NCI-H524 treated with DMSO at 0.1 percent for 48 hours (cell line): ENCODE measurements at places on chromosomes 1 and 21.

DNA sequence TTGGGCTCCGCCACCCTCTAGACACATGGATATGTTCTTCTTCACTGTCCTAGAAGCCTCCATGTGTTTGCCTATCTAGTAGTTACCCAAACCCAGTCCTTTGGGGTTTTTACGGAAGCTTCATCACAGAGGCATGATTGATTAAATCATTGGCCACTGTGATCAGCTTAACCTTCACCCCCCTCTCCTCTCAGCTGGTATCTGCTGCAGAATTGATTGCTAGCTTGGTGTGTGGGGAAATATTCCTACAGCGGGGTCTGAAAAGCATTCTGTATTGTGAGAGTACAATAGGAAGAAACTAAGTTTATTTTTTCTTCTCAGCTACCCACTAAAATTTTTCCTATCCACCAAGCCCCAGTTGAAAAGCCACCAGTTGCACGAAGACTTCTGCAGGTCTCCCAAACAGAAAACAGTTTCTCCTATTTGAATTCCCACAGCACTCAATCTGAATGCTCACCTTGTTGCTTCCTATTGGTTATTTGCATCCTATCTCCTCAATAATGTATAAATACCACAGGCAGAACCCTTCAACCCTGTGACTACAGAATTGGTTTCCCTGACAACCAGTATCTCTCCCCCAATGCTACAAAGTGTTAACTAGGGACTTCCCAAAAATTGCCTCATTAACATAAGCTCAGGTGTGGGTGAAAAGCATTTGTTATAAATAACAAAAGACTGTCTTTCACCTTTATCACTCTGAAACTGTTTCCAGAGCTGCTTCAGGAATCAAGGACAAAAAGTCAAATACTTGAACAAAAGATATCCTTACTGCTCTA lies 9.3 kb upstream of the VANGL1 start:
- no peak for DNase-seq

GRCh38 chr1:244236101-244236500 lies 185.0 kb downstream of the ZBTB18 start:
- no peak for DNase-seq

GRCh38 chr1:183546427-183546826 lies 43.8 kb downstream of the NCF2 start:
- no peak for DNase-seq

- no peak for DNase-seq
Observed at GRCh38 chr21:29656504-29657239, 283.1 kb downstream of the GRIK1 start.

DNA sequence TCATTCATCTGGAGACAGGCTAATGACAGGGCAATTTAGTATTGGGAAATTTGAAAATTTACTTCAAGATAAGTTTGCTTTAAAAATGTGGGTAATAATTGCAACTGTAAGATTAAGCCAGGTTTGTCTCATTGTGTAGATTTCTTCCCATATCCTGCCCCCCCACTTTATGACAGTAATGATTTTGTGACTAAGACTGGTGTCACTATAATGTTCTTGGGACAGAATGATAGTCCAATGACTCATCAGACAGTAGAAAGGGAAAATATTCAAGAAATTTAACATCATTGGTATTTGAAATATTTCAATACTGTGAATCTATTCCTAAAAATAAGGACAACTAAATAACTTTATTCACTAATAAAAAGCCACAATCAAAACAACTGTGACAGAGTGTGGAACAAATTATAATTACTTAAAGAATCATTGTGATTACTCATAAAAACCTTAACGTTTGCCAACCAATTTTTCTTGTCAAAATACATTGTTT lies 36.7 kb downstream of the FH start:
- no peak for DNase-seq

DNA sequence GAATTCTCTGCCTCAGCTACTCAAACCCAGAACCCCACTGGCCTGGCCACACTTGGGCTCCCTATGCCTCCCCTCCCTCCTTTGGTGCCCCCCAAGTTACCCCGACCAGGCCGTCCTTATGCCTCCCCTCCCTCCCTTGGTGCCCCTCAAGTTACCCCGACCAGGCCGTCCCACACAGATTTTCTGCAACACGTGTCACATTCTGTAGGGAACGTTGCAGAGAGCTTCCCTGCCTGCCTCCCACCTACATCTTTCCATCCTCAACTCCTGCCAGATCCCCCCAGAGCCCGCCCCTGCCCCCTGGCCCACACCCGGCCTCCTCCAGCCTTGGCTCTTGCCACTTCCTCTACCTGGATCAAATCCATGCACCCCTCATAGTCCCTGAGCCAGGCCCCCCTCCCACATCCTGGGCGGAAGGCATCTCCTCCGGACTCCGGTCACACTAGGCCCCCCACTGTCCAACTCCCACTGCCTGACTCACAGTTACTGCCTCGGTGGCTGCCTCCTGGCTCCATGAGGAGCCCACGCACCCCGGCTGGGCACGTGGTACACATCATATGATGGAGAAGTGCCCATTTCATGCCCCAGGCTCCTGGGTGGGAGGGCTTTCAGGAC lies 41.2 kb downstream of the KCNAB2 start:
- no peak for DNase-seq

DNA sequence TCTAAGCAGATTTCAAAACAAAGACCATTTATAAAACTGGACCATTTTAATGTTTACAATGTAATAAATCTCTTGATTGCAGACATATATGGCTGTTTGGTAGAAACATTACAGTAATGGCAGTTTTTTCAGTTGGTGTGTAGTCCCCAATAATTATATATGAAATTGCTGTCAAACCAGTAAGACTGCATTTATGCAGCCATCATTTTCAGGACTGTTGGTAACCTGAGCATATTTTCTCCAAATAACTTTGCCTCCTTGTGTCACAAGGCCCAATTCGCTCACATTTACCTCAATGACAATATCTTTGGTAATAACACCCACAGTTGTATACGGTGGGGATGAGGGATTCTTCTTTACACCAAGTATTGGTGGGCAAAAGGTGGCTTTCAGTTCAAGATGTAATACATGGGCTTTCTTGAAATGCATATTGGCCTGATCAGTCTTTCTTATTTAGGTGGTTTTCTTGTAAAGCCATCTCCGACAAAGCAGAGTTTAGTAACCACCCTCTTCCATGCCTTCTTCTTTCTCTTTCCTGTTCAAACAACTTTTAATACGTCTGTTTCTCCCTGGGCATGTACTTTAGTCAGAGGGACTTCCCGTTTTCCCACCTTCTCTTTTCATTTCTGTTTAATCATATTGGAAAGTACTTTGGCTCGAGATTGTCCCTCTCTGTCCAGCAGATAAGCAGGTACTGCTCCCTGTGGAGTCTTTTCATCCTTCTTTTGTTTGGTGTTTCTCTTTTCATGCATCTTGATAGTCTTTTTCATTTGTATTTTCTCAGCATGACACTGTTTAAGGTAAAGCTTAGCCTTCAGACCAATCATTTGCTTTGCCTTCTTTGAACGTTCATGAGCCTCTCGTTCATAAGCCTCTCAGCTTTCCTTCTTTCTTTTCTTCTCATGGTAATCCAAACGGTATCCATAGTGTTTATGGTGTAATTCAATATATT lies 30.4 kb downstream of the ATP2B4 start:
- DNase-seq = no peak

DNA sequence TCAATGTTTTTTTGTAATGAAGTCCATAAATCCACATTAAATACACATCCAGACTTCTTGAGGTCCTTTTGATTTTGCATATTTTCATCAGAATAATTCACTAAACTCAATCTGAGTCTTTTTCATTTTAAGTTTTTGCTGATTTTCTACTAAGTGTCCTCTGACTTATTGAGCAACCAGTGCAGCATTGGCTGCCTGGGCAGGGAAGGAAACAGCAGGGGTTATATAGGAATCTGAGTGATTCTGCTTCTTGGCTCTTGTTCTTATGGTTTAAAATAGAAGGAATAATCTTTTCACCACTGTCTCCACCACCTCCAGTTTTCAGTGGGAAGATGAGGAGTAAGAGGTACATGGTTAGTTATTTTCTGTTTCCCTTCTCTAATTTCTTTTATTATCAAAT lies 88.4 kb downstream of the ST6GALNAC5 start:
- no peak for DNase-seq

GRCh38 chr1:156667968-156668709 lies 9.1 kb downstream of the NES start:
- no peak for DNase-seq

DNA sequence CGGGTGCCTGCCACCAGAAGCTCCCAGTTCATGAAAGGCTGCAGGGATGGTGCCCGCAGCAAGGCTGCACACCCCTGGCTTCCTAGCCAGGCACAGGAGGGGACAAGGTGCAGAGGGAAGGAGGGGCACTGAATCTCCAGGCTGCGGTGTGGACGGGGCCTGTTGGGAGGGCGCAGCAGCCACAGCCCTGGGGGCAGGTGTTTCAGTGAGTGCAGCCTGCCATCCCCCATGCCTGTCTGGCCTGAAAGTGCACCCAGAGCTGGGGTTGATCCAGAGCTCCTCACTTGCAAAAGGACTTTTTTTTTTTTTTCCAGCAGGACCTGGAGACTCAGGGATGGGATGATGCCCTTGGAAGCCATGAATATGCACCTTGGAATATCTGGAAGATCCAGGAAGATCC lies 153.7 kb upstream of the C1orf174 start:
- no peak for DNase-seq

DNA sequence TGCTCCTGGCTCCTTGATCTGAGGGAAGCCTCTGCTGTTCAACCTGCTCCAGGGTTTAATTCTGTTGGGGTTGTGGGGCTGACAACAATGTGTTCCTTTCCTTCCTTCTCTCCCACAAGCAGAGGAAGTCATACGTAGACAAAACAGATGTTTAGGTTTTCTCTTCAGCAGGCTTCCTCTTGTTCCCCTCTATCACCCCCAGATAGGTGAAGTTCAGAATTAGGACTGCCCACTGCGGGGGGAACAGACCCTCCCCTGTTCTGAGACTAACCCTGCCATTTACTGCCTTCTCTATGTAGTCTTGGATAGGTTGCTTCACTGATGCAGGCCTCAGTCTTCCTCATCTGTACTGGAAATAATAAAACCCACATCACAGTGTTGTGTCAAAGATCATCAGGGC lies 30.0 kb upstream of the NRDC start:
- no peak for DNase-seq
